ENCODE measurements at places on chromosomes 12 and 14.

DNA sequence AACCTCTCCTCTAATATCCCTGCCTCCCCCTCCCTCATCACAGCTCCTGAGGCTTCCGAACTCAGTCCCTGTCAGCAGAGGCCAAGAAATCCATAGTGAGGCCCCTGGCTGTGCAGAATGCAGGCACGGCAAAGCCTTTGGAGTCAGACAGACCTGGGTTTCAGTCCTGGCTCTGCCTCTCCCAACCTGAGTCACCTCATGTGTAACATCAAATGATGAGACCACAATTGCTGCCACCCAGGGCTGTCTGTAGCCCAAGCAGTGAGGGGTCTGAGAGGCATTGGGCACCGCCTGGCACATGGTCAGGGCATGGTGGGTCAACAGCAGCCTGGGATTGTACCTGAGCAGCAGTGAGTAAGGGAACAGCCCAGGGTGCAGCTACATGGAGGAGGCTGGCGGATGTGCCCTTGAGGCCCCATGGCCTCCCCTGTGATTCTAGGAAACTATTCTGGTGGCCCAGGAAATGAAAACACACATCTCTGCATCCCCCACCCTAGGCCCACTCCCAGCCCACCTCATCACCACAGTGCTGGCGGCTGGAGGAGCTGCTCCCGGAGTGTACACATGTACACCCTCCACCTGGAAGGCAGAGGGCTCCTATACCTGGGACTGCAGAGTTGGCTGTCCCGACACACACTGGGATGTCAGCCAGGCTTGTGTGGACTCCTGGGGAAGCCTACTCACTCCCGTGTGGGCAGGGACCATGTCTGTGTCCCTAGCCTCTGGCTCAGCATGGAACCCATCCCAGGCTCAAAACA is 7.7 kb downstream of the ANKRD33 start:
- no peak for DNase-seq

DNA sequence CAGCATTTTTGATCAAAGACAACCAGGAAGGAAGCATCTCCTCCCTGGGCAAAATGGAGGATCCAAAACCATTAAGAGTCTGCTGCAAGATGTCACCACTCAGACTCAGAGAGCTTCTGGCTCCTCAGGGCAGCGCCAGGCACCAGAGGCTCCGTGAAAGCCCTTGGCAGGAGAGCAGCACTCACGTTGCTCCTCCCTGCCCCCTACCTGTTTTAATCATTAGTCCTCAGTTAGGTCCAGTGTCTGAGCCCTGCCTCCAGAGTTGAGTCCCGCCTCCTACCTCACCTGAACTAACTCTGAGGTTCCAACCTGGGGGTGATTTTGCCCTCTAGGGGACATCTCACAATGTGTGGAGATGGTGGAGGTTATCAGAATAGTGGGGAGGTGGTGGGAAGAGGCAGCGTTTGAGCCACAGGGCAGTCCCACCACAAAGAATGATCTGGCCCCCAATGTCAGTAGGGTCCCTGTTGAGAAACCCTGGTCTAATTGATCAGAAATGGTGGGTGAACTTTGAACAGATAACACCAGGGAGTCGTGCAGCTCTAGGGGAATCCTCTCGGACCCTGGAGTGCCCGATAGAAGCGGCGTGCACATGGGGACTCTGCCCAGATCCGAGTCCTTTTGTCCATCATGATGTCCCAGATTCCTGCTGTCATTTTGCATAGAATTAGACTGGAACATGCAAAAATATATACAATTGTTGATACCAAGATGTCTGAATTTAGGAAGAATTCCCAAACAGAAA is 156.7 kb upstream of the DIO3 start:
- DNase-seq, result no peak

GRCh38 chr12:114998750-114999128 is 314.8 kb upstream of the TBX3 start:
- no peak for DNase-seq

DNA sequence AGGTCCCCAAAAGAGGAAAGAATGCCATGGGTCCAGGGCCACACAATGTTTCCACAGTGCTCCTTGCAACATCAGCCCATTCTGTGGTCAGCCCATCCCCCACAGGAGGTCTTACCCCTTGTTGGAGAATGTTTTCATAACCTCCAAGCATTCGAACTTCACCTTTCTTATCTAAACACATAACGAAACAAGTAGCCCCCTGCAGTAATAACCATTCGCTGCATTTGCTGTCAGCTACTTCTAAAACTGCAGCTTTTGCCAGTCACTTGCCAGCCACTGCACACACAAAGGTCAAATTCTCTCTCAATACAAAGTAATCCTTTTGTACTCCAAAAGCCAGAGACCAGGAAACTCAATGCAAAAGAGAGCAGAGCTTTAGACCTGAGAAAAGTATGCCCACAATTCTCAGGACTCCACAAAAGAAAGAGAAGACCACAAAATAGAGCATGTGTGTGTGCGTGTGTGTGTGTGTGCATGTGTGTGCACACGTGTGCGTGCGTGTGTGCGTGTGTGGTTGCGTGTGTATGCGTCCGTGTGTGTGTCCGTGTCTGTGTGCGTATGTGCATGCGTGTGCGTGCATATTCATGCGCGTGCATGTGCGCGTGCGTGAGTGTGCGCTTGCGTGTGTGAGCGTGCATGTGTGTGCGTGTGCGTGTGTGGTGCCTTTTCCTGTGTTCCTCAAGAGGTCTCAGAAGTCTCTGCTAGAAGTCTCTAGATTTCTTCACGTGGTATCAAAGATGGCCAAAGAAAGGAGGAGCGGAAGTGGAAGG is 31.7 kb upstream of the NINJ2 start:
- DNase-seq, result peak; percentile 25

DNA sequence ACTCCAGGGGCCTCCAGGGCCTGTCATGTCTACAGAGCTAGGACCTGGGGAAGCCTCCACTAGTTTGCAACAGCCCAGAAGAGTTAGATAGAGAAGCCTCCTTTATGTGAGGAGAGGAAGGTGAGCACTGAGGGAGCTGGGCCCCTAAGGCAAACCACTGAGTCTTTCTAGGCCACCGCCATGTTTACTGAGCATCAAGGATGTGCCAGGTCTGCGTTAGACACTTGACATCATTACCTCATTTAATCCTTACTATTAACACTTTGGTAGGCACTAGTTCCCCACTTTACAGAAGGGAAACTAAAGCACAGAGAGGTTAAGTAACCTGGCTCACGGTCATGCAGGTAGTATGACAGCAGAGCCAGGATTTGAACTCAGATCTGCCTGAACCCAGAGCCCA is 12.9 kb downstream of the CTDSP2 start:
- no peak for DNase-seq

- no peak for DNase-seq
Measured at GRCh38 chr14:84468153-84468552, 1061.8 kb upstream of the FLRT2 start.

DNA sequence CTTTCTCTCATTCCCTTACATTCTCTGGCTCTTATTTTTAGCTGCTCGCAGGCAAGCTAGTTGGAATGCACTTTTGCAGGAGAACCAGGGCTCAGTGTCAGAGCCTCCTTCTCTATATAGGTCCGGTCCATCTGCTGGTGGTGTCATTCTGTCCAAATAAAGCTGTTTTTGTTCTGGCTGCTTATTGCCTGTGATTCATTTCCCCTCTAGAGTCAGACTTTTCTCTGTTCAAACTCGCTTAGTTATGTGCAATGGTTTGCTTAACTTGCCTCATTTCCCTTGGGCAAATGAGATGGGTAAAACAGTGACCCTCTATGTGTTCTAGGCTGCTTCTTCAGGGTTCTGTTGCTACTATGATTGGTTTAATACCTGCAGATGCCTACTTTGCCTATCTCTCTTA is 2.9 kb downstream of the SMARCD1 start:
- DNase-seq, result no peak

GRCh38 chr14:58108717-58109116 is 43.3 kb downstream of the ARMH4 start:
- DNase-seq, result no peak

DNA sequence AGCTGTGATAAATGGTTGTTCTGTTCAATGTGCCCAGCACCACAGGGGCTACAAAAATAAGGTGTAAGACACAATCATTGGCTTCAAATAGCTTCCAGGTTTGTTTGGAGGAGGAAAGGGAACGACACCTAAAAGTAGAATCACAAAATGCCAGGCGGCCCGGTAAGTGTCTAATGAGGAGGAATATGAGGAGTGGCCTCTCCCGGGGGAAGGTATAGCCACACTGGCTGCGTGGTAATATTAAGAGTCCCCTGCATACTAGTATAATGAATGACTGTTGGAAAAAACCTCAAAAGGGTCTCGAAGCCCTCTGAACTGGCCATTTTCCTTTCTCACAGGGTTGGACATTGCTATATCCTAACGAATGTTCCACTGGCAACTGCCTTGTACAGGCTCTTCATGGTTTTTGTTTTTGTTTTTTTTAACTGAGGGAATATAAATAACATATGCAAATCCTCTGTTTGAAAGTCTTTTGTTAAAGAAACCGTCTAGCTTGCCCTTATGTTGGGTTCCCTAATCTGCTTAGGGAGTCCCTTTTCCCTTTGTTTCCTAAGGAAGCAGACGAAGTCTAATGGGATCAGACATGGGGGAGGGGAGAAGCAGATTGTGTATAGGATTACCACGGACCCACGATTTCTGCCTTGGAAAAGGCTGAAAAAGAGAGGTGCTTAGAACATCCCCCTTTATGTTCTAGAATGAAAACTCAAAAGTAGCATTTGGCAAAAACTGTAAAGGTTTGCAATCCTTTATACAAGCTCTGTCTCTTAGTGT is 4.2 kb downstream of the CCDC60 start:
- no peak for DNase-seq

DNA sequence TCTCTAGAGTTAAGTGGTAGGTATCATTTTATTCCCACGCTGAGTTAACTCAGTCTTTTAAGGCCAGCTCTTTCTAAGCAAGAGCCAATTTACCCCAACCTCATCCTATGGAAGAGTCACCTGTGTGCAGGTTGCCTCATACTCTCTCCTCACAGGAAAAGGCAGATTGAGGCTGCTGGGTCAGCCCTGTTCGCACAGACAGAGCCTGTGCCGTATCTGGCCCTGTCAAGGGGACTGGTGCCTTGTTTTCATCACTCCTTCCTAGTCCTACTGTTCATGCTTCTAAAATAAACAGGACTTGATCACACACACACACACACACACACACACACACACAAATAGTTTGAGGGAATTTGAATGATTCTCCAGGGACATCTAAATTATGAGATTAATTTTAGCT is 285.0 kb downstream of the SLC6A15 start:
- no peak for DNase-seq

GRCh38 chr12:105492591-105493545 is 162.4 kb downstream of the C12orf75 start:
- no peak for DNase-seq

DNA sequence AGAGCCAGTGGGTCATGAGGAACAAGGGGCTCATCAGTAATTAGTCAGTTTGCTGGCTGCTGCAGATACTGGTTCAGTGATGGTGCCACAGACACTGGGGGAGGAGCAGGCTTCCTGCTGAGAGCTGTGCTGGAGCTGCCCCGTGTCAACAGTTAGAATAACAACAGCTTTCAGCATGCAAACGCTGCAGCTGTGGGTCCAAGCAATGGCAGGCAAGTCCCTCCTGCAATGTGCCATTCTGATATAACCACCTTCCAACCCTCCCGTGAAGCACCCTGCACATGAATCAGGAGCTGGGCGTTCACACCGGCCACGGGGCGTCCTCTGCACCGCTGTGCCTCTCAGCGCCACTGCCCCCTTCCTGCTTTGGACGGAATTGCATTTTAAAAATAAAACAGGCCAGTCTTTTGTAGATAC is 258.4 kb upstream of the SFSWAP start:
- DNase-seq, result no peak

DNA sequence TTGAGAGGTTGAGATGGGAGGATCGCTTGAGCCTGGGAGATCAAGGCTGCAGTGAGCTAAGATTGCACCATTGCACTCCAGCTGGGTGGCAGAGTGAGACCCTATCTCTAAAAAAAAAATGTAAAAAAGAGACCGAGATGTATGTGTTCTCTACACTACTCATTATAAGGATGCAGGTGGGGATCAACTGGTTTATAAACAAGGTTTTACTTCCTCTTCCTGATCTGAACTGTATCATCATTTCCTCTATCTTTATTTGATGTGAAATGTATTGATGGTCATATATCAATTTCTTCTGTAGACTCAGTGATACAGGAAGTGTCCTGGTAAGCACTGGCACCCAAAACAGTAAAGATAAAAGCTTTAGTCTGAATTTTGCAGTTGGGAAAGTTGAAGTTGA is 20.1 kb upstream of the USP44 start:
- no peak for DNase-seq

GRCh38 chr14:69010648-69011047 is 31.5 kb upstream of the ACTN1 start:
- no peak for DNase-seq

DNA sequence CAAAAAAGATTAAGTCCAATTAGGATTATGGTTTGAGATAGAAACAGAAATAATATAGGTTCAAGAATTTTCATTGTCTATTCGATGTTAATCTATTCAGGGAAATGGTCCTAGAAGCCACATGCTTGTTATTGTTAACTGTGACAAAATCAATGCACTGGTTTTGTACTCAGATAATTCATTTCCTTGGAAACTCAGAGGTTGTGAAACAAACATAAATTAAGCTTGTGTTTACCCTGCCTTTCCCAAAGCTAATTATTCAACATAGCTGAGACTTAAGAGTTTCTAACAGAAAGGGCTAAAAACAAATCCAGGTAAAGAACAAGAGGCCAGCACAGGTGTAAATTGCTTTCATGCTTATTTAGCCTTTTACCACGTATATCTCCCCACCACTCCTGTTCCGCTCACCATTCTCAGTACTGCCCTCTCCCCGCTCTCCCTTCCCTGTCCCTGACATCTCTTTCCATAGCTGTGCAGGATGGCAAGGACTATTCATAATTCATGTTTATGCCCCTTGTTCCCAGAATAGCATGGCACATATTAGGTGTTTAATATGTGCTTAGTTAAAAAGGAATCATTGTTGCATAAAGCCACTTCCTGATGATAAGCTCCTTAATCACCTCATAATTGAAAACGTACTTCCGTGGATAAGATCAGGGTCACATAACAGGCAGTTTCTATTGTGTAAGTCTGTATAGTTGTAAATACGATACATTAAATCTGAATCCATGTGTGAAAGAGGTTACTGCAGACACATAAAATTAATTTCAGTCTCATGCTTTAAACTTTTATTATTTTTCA is 131.8 kb upstream of the USP15 start:
- no peak for DNase-seq

DNA sequence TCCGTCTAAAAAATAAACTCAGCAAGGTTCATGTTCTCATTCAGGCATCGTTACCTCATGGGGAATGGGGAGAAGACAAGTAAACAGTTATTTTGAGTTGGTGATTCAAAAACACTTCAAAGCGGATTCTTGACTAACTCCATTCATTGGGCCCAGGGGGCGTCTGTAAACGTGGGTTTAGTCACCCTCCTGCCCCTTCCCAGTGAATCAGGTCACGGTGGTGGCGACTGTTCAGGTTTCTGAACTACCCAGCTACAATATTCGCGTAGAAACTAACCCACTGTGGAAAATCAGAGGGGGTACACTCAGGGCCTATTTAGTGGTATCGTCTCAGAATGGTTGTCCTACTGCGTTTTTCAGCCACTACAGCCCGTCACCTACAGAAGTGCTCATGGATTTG is 15.2 kb downstream of the OR6S1 start:
- no peak for DNase-seq

DNA sequence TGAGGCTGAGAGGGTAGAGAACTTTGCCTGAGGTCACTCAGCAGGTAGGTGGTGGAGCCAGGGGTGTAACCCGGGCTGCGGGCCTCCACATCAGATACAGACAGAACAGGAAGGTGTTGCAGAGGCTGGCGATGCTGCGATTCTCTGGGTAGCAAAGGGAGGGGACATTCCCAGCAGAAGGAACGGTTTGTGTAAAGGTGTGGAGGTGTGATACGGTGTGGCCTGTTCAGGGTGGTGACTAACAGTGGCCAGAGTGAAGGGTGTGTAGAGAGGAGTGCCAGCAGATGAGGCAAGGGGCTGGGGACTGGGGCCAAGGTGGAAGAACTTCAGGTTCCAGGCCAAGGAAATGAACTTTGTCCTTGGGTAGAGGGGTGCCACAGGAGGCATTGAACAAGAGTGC is 18.2 kb upstream of the FAIM2 start:
- no peak for DNase-seq
